Activated naive CD8-positive, alpha-beta T cell treated with anti-CD3 and anti-CD28 coated beads for 36 hours (primary cell): ENCODE measurements at places on chromosomes 4 and X.

GRCh38 chr4:104719539-104720230 is 225.0 kb upstream of the CXXC4 start:
- peaks cover 4% of the 10 kb centered on the region for H3K27me3 ChIP-seq
- no peak overlapping the region for H3K27ac ChIP-seq
- no peak for DNase-seq
- no peaks in the 10 kb centered on the region for H3K36me3 ChIP-seq
- H3K4me3 ChIP-seq, result no peak overlapping the region

GRCh38 chrX:107537815-107538214 is 88.4 kb downstream of the FRMPD3 start:
- peak; percentile 6 for DNase-seq
- no peak overlapping the region for H3K4me3 ChIP-seq
- H3K4me1 ChIP-seq, result no peaks in the 10 kb centered on the region
- H3K27me3 ChIP-seq, result peaks cover 4% of the 10 kb centered on the region
- no peak overlapping the region for H3K27ac ChIP-seq
- H3K36me3 ChIP-seq, result no peaks in the 10 kb centered on the region

DNA sequence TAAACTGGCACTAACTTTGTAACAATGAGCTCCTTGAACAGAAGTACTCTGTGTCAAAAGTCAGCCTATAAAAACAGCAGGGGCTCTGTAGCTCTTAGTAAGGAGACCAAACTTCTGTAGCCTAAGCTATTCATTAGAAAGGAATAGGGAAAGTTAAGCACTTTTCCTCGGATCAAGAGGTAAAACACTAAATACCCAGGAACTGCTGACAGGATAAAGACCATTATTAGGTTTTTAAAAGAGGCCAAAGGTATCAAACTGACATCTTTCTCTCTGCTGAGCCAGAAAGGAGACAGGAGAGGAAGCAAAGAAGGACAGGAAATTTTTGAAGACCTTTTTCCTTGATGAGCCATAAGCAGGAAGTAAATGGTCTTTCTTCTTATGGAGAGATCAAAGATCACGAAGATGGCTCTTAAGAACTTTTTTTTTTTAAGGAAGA is 31.9 kb downstream of the ANAPC10 start:
- H3K4me3 ChIP-seq, result no peak overlapping the region
- H3K36me3 ChIP-seq, result peaks cover 5% of the 10 kb centered on the region
- H3K27me3 ChIP-seq, result no peaks in the 10 kb centered on the region
- peaks cover 25% of the 10 kb centered on the region for H3K4me1 ChIP-seq

DNA sequence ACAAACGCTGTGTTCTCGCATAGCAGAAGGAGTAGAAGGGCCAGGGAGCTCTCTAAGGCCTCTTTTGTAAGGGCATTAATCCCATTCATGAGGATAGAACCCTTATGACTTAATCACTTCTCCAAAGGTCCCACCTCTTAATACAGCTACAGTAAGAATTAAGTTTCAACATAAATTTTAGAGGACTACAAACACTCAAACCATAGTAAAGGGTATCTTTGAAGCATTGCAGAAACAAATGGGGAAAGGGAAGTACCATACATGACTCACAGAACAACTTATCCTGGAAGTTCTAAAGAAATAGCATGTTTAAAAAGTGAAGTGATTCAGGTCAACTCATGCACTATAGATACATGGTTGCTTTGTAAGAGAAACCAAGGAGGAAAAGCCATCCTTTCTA is 680.8 kb downstream of the RPA4 start:
- peaks cover 6% of the 10 kb centered on the region for H3K4me1 ChIP-seq
- no peak for DNase-seq
- H3K27ac ChIP-seq, result no peak overlapping the region
- H3K36me3 ChIP-seq, result no peaks in the 10 kb centered on the region

GRCh38 chr4:10872833-10873517 is 188.4 kb upstream of the CLNK start:
- H3K4me3 ChIP-seq, result no peak overlapping the region
- no peaks in the 10 kb centered on the region for H3K36me3 ChIP-seq
- no peaks in the 10 kb centered on the region for H3K27me3 ChIP-seq
- DNase-seq, result no peak
- H3K27ac ChIP-seq, result no peak overlapping the region
